Activated CD8-positive, alpha-beta memory T cell treated with anti-CD3 and anti-CD28 coated beads for 4 hours (primary cell): ENCODE measurements at places on chromosomes 3 and 15.

GRCh38 chr3:161371441-161372320, at the start of gene SPTSSB:
SPTSSB (minus strand) TSS chr3:161371517; CDS start chr3:161346323, 25,194 bp downstream.
- DNase-seq = no peak

DNA sequence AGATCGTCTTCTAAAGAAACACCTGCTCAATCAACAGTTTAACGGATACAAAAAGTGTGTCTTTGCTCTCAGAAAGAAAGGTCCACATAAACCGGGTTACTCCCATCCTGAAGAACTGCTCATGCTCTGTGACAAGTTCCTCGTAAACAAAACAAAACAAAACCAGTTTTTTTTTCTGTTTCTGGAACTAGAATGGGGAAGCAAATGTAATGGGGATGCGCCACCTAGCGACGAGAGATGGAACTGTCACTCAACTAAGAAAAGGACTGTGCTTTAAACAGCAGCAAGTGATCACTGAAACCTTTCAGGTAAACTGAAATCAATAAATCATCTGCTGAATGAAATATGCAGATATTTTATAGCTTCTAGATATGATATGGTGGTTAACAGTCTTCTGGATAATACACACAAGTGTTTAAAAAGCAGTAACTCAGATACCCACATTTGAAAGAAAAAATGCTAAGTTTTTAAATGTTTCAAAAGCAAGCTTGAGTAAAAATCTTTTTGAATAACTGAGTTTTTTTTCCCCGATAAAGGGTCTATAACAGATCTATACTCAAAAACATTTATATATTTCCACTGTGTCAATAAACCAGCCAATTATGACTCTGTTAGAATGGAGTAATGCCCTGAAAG, 10.9 kb downstream of the TM2D3 start:
- peak; percentile 43 for DNase-seq

DNA sequence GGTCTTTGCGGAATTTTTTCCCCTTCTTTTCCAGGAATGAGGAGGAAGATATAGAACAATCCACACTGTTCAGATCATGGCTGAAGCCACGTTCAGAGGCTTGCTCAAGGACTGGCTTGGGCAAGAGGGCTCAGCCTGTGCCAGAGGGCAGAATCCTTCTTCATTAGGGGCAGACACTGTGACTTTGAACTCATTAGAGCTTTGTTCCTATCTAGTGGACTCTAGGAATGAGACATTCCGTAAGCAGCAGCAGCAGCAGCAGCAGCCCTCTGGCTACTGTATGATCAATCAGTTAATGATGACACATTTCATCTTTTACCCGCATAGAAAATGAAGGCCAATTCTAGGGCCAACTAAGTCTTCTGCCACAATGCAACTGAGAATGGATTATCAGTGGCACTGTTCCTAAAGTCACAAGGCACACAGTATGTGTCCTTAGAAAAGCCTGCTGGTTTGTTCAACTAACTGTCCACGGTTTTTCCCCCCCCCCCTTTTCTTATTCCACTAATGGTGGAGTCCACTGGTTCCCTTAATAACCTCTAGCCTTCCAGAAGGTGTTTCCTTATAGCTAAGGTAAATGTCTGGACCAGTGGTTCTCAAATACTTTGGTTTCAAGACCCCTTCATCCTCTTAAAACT, 1.7 kb upstream of the RAB8B start:
- no peak for DNase-seq

DNA sequence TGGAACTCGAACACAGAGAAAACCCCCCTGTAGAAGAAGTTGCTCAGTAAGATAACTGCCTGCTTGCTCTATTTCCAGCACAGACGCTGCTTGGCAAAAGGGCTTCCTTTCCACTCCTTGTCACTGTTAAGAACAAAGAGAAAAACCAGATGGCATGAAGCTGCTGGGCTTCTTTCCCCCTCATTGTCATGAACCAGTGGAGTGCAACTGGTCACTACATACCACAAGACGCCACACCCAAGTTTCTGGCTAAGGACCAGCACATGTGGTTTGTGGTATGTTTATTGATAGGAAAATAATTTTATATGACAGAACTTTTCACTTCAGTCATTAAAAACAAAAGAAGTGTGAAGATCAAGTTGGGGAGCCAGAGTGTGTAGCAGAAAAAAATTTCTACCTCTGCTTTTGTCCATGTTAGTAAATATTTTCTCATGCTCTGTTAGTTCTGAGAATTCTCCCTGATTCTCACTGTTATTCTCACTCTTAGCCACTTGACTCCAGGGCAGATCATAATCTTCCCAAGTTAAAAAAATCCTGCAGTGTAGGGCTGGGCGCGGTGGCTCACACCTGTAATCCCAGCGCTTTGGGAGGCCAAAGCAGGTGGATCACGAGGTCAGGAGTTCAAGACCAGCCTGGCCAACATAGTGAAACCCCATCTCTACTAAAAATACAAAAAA, 37.9 kb downstream of the CLK3 start:
- DNase-seq = no peak

DNA sequence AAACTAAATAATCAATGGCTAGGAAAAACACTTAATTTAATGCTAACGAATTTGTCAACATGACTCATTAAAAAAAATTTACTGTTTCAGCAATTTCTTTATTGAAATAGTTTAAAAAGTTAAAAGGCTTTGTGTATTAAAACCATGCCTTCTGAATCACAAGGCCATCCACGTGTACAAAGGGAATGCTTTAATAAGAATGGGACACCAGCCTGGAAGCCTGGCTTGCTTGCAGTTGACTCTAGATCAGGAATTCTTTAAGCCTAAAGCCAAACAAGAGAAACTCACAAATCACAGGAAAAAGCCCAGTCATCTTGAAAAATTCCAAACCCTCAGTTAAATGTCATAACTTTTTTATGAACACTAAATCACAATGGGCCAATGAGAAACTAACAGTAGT, 137.6 kb downstream of the PEAK1 start:
- DNase-seq = no peak

DNA sequence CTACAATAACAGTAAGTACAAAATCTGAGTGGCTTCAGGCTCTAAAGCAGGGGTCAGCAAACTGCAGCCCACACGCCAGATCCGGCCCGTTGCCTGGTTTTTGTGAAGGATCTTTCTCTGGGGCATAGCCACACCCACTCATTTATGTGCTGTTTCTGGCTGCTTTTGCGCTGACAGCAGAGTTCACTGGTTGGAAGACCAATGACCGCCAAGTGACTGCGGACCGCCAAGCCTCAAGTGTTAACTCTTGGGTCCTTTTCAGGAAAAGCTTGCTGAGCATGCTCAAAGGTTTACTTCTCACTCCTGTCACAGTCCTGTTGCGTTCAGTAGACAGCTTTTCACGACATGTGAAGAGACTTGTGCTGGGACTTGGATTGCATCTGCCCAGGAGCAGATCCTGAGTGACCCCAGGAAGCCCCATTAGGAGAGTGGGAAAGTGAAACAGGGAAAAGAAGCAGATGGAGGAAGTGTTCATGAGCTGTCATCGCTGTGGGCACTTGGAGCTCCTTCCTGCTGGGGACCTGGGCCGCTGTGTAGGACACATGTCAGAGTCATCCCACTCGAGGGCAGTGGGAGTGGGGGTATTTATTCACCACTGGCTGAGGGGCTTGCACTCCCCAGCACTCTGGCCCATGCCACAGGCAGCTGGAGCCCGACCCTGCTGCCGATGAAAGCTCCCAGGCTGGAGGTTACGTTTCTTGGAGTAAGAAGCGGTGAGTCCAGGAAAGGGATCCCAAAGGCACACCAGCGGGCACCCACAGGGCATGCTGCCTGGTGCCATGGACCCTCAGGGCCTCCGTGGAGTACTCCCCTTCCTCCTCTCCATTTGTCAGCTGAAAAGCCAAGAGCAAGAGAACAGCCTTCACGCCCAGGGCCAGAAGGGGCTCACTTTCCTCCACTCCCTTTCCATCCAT, 249.1 kb downstream of the PLCL2 start:
- no peak for DNase-seq

GRCh38 chr3:126197854-126198584, 17.6 kb upstream of the ALDH1L1 start:
- DNase-seq = no peak

- no peak for DNase-seq
Measured at GRCh38 chr3:4220065-4220464, 83.1 kb upstream of the SETMAR start.

GRCh38 chr3:195580744-195581443, 2.8 kb downstream of the APOD start:
- DNase-seq = no peak

- DNase-seq = no peak
Measured at GRCh38 chr3:160673188-160673587, 3.8 kb upstream of the ARL14 start.

- no peak for DNase-seq
Measured at GRCh38 chr15:61200626-61201025, 28.5 kb downstream of the RORA start.

- no peak for DNase-seq
Measured at GRCh38 chr15:43189296-43189695, 4.1 kb downstream of the CCNDBP1 start.

DNA sequence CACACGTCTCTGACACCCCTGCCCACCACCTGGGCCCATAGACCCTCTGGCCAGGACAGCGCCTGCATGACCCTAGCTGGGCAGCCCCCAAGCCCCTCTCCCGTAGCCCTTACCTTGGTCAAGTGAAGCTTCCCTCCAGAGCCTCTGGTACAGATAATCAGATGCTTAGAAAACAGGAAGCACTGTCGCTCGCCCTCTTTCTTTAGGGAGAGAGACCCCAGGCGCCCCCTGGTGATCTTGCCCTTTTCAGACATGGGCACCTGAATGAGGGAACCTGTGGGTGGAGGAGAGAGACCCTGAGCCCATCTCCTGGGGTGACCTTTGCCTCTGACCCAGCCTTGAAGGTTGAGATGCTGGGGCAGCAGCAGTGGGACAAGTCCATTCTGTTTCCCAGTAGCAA, 65.4 kb downstream of the RASGRF1 start:
- no peak for DNase-seq

DNA sequence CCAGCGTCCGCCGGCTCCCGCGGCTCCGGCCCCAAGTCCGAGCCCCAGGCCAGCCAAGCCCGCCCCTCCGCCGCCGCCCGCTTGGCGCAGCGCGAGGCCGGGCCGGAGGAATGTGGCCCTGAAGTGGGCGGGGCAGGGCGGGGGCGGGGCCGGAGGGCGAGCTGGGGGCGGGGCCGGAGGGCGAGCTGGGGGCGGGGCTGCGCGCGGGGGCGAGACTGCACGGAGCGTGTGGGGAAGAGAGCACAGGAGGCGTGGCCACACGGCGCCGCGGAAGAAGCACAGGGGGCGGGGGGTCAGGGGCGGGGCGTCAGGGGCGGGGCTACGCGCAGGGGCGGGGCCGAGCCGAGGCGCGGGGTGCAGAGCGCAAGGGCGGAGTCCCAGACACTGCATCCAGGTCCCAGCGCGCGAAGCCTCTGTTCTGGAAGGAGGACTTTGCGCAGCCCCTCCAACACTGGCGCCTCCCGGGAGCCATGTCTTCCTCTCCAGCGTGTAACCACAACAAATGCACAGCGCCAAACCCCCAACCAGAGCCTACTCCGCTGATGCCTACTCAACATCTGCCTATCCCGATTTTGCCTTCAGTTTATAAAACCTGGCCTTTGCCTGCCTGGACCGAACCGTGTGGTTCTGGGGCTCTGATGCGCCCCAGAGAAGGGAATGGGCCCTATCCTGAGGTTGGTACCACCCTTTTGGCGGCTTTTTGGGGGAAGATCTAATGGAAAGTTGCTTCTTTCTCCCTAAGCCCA, 105.5 kb downstream of the IQSEC1 start:
- DNase-seq = peak; percentile 74

GRCh38 chr15:65405791-65406423, 16.8 kb downstream of the IGDCC4 start:
- DNase-seq = no peak

DNA sequence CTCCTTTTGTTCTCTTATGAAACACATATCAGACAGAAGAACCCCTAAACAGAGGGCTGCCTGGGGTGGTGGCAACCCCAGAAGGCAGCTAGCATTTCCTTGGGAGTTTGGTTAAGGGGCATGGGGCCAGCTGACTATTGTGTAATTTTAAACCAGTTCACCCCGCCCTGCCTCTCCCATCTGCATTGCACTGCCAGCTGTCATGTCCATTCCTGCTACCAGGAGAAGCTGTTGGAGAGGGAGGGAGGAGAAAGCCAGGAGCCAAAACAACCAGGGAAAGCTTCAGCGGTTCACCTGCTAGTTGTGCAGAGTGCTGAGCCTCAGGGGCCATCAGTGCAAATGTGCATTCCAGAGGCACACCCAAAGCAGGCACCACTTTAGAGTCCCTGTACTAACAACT, 47.6 kb upstream of the ATP1B3 start:
- DNase-seq = no peak

- DNase-seq = no peak
Measured at GRCh38 chr15:76954744-76955143, 23.2 kb downstream of the RCN2 start.

DNA sequence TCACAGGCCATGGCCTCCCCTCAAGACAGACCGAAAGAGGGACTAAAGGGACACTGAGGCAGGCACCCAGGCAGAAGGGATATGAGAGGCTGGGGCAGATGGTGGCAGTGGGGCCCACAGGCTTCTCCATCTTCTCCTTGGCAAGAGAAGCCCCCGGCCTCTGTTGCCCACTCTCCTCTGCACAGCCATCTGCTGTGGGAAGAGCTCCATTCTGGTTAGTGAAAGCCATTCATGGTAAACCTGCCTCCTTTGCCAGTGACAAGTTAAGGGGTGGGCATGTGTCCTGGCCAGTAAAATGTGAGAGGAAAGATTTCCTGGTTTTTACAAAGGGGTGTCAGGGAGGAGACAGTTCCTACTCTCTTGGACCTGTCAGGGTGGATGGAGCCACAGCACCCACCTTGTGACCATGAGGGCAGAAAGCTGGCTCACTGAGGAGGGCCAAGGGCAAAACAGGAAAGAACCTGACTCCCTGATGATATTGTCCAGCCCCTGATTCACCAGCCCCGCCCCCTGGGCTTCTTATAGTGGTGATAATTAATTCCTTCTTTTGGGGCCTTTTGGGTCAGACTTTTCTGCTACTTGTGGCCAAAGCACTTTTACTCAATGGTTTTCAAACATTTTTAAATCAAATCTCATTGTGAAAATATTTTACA, 130.4 kb upstream of the SMAD3 start:
- no peak for DNase-seq

GRCh38 chr3:128847666-128848370, 31.6 kb upstream of the ACAD9 start:
- no peak for DNase-seq

- DNase-seq = no peak
Measured at GRCh38 chr3:94996743-94997142, 933.9 kb downstream of the NSUN3 start.

DNA sequence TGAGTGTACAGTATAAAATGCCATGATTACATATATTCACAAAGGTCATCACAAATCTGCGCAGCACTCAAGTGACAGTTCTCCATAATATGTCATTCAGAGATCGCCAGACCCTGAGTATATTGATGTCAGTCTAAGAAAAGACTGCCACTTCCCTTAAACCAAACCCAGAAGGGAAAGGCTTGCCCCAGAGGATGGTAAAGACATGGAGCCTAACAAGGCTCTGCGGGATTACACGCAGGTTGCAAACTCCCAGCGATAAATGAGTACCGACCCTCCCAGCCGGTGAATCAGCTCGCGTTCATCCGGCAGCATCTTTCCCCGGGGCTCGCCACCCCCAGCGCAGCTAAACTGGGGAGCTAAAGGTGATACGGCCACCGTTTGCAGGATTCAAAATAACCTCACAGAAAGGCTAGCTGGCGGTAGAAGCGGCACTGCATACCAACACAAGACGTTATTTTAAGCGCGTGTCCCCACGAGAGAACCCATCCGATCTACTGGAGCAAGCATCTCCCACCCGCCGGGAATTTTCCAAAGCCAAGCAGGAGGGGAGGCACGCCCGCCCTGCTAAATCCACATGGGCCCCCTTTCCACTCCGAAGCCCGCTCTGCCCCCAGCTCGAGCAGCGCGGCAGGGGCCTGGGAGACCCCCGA, 643 bp downstream of the MYO5A start:
- peak; percentile 20 for DNase-seq

GRCh38 chr15:81942655-81943195, 103.1 kb downstream of the MEX3B start:
- DNase-seq = no peak
